Small intestine (tissue), 16 donors: ENCODE measurements at places on chromosomes 7 and 10. TPM values are rescaled to one million over a fixed set of nuclear protein-coding genes. Genes with fewer than 3 reads are reported as not detected.

GRCh38 chr7:56199639-56200038 lies 83.4 kb upstream of the NUPR2 start:
- H3K4me3 ChIP-seq = no peak overlapping the region
- H3K4me1 ChIP-seq = no peaks in the 10 kb centered on the region
- H3K27ac ChIP-seq = no peak overlapping the region
- H3K36me3 ChIP-seq = no peaks in the 10 kb centered on the region
- no peak for DNase-seq

DNA sequence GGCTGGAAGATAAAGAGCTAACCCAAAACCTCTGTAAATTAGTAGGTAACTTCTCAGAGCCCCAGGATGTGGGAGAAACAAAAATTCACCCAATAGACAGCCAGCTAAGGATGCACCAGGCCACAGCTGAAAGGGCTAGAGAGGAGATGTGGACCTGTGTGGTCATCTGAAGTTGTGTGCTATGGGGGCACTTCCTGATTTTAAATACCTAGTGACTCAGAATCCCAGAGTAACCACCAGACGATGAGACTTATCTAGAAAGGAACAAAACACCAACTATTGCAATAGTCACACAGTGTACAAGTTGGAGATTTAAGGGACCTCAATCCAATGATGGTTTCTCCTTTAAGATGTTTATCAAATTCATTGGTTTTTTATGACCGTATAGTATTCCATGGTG lies 408.3 kb upstream of the ANKRD30A start:
- H3K27me3 ChIP-seq = no peaks in the 10 kb centered on the region
- no peak for DNase-seq
- no peak overlapping the region for H3K4me3 ChIP-seq
- no peaks in the 10 kb centered on the region for H3K4me1 ChIP-seq
- no peaks in the 10 kb centered on the region for H3K36me3 ChIP-seq
- H3K27ac ChIP-seq = no peak overlapping the region

DNA sequence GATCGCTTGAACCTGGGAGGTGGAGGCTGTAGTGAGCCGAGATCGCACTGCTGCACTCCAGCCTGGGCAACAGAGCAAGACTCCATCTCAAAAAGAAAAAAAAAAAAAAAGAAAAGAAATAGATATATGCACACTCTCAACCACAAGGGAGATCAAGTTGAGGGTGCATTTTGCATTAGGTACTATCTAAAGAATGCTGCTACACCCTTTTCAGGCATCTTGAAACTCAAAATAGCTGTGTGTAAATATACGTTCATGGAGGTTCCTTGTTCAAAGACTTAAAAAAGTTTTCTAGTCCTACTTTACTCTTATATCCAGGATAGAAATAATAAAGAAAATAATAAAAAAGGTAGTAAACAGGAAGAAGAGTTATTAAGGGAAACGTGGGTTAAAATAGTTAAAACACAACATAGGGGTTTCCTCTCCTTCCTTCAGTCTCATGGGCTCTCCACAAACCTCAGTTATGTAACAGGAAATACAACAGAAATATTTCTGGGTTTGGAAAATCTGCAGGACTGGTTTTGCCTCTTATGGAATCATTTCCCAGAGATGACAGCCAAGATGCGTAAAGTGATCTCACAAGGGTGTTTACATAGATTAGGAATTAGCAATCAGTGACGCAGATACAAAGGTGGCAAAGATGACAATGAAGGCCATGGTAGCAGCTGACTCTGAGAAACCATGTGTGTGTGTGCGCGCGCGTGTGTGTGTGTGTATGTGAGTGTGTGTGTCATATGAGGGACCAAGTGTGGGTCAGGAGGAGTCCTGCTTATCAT lies 15.1 kb downstream of the STEAP4 start:
- no peaks in the 10 kb centered on the region for H3K4me1 ChIP-seq
- DNase-seq = peak; percentile 26
- H3K27me3 ChIP-seq = no peaks in the 10 kb centered on the region
- H3K4me3 ChIP-seq = no peak overlapping the region

- no peak for DNase-seq
- H3K27me3 ChIP-seq = no peaks in the 10 kb centered on the region
- no peaks in the 10 kb centered on the region for H3K4me1 ChIP-seq
- H3K4me3 ChIP-seq = no peak overlapping the region
- H3K27ac ChIP-seq = no peak overlapping the region
- no peaks in the 10 kb centered on the region for H3K36me3 ChIP-seq
These were observed 30.9 kb upstream of the CREB5 start for GRCh38 chr7:28381466-28381865.

DNA sequence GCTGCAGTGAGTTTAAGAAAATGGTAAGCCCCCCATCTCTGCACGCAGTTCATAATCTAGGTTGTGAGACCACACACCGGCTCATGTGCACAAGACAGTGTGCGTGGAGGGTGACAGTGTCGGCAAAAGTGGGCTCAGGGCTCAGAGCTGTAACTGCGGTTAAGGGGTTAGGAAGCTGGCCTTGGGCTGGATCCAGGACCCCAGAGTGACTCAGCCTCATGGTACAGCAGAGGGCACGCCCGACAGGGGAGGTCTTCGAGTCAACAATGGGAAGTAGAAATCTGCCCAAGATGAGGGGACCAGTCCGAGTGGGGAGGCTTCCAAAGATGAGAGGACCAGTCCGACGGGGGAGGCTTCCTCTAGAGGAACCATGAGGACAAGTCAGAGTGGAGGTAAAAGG lies 437.7 kb downstream of the DNAJB6 start:
- DNase-seq = no peak
- no peaks in the 10 kb centered on the region for H3K4me1 ChIP-seq
- no peak overlapping the region for H3K4me3 ChIP-seq
- H3K36me3 ChIP-seq = no peaks in the 10 kb centered on the region

DNA sequence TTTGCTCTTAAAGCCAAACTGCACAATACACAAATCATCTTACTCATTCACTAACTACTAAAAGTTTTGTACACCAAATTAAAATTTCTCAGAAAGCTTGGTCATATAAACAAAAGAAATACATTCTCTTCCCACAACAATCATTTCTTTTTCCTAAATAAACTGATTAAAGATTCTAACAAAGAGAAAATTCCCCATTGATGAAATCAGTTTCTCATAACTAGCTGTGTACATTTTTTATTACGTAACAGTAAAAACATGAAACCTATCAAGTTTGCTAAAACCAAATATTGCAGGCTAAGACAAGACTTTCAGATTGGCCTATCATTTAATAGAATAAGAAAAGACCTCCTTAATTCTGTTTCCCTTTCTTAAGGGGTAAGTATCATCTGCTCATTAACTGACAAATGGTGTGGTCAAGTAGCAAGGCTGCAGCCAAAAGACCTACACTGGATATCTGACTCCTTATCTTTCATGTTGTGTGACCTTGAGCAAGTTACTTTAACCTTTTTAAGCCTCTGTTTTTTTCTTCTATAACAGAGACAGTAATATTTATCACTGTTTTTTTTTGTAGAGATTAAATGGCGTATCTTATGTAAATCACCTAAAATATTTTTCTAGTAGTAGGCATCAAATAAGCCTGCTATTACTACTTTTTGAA lies 22.4 kb downstream of the NAMPT start:
- DNase-seq = no peak
- H3K27me3 ChIP-seq = no peaks in the 10 kb centered on the region
- H3K4me3 ChIP-seq = no peak overlapping the region

Gene EGFR
- 9.3 TPM for polyA plus RNA-seq

DNA sequence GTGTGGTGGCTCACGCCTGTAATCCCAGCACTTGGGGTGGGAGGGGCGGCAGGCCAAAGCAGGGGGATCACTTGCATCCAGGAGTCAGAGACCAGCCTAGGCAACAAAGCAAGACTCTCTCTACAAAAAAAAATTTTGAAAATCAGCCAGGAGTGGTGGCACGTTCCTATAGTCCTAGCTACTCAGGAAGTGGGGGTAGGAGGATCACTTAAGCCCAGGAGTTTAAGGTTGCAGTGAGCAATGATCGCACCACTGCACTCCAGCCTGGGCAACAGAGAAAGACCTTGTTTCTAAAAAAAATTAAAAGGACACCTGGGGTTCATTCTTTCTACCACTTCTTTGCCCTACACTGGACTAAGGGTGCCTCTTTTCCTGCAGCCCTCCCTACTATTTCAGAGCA lies 15.1 kb downstream of the WAPL start:
- no peaks in the 10 kb centered on the region for H3K27me3 ChIP-seq
- H3K4me3 ChIP-seq = no peak overlapping the region
- H3K4me1 ChIP-seq = no peaks in the 10 kb centered on the region
- no peak for DNase-seq
- no peak overlapping the region for H3K27ac ChIP-seq

Gene CRPPA
- 0.45 TPM for polyA plus RNA-seq

DNA sequence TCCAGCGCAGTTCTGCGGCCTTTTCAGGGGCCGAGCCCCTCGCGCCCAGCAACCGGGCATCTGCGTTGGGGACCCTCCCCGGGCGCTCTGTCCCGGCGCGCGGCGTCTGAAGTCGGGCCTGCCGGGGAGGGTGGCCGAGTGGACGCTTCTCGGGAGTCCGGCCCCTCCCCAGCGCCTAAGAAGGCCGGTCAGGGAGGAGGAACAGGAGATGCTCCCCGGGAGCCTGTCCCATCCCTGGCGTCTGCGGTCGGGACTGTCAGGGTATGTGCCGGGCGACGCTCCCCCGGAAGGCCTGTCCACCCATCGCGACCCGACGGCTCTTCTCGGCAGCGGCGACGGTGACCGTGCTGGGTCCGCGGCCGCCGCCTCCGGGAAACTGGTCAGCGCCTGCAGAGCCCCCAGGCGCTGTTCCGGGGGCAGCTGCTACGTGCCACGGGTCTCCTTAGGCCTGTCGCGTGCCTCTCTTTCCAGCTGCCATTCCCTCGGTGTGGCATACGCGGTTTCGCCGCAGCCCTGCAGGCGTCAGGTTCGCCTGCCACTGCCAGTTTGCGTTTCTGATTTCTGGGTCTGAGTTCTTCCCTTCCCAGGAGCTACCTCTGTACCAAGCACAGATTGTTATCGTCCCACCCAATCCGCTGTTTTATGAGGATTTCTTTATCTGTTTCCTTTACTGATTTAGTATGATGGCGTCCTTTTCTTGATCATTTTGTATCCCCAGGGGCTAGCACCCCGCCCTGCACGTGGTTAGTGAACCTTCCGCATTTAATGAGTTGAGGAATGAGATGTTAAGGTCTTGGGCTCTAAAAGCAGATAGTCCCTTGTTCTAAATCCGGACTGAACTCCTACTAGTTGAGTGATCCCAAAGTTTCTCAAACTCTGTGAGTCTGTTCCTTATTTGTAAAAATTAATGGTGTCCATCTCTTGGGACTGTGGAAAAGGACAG lies 782 bp downstream of the IFIT5 start:
- H3K4me1 ChIP-seq = no peaks in the 10 kb centered on the region
- peaks cover 6% of the 10 kb centered on the region for H3K36me3 ChIP-seq
- peak overlapping the region; percentile 99 for H3K27ac ChIP-seq
- no peaks in the 10 kb centered on the region for H3K27me3 ChIP-seq
- DNase-seq = peak; percentile 85
